ENCODE measurements at places on chromosomes 5 and 9.

GRCh38 chr9:18703901-18704379 is 230.0 kb downstream of the ADAMTSL1 start:
- DNase-seq, result no peak

DNA sequence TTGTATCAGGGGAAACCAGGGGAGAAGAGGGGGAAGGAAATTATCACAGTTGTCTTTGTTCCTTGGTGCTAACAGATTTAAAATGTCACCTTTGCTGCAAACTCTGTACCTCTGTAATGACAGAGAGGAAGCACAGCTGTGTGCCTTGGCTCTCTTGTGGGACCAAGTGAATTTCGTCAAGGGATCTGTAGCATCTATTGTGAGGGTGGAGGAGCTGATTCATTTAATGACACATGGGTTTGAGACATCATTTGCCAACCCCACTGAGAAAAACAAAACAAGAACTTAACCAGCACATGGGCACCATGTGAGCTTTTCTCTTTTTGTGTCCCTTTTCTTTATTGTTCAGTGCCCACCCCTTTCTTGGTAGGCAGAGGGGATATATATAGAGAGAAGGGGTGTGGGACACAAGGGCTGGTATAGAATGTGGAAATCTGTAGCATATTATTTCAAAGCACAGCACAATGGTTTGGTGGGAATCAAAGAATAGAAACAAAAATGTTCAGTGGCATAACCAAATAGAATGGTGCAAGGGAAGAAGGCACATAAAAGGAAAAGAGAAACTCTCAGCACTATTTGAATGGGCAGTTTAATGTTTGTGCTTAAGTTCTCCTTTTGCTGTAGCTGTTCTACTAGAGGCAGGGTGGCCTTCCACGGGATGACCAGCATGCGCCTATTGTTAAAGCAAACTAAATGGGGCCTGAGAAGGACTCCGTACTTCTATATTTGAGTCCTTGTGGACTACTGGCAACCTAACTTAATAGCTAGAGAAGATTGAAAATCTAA is 63.3 kb downstream of the LIX1 start:
- DNase-seq, result no peak

DNA sequence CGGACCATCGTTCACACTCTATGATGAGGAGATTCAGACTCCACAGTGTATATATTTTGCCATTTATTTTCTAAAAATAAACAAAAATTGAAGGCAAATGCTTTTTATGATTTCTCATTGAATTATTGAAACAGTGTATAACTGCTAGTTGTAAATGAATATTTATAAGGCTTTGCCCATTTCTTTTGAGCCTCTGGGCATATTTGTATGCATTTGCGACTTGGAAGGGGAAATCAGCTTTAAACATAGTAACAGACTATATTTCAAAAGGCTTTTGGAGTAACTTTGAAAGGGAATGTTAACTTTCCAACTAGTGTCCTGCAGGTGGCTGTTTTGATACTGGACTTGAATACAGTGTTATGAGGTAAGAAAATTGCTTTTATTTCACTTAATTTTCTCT is 26.0 kb downstream of the MRPL22 start:
- DNase-seq, result no peak

DNA sequence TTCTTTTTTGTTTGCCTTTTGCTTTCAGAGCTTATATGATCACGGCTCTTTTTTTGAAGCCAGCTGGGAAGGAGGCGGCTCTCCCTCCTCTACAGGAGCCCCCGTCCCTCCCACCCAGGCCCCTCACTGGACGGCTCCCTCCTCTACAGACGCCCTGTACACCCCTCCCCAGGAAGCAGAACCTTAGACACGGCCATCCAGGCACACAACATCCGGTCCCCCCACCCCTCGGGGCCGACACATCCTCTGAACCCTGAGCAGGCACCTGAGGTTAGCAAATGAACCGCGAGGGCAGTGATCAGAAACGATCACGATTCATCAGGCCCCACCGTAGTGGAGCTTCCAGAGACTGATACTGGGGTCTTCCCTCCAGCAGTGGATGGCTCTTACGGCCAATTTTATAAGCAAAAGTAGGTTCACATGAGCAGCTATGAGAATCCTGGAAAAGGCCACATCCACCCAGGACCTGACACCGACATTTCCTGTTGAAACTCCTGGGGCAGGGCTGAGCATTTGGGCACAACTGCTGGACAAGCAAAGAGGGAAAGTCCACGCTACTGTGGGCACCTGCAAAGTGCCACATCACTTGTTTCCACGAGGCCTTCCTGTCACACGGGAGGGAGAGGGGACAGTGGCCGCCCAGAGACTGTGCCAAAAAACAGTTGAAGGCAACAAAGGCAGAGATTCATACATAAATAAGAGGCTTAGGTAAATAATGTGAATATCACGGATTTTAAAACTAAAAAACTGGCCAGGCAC is 78.9 kb downstream of the SEMA4D start:
- DNase-seq, result peak; percentile 55

GRCh38 chr9:134863941-134864820 is 16.4 kb upstream of the FCN2 start:
- DNase-seq, result no peak

DNA sequence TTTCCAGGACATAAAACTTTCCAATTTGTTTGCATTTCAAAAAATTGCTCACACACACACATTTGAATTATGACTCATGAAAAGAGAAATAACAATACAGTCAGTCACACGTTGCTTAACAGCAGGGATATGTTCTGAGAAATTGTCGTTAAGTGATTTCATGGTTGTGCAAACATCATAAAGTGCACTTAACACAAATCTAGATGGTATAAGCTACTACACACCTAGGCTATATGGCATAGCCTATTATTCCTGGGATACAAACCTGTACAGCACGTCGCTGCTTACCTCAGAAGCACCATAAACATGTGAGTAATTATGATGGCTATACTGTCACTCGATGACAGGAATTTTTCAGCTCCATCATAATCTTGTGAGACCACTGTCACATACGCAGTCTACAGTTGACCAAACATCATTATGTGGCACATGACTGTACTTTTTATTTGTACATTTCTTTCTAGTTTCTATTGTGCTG is 378.2 kb downstream of the ACTL7B start:
- no peak for DNase-seq

- no peak for DNase-seq
Observed at GRCh38 chr9:130843049-130843908, 8.2 kb downstream of the ABL1 start.

DNA sequence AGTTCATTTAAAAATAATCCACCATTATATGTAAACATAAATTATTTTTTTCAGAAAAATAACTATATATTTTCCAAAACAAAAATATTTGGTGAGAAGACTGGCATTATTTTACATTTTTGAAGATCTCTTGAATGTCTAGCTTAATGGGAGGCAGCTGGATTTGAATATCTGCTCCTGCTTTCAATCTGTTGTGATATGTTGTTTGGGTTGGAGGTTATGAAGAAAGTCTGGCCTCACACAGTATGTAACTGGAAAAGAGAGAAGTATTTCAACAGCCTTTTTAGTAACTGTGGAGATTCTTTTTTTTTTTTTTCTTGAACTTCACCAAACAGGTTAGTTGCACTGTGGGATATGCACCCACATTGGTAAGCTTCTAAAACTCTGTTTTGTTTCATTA is 84.7 kb upstream of the SLIT3 start:
- DNase-seq, result no peak

GRCh38 chr9:37920471-37921167 is 16.7 kb upstream of the SLC25A51 start:
- DNase-seq, result no peak

DNA sequence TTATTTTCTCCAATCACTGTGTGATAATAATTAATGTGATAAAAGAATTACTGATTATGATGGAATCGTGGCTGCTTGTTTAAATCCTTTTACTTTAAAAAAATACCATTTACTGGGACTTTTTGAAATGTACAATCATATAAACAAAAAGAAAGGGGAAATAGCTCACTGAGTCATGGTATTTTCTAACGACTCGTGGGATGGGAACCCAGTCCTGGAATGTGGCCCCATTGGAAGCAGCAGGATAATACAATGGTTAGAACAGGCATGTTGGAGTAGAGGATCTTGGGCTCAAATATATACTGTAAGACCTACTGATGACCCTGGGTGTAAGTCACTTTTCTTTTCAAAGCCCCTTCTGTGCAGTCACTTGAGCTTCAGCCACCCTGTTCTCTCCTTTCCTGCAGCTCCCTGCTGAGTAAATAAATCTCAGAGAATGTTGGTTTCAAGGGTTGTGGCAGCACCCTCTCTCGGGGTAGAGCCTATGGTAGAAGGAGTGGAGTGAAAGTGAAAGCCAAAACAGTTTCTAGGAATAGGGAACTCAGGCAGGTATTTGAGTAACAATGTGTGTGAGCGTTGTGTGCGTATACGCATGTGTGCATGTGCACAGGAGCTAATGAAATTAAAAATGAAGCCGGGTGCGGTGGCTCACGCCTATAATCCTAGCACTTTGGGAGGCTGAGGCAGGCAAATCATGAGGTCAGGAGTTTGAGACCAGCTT is 40.8 kb upstream of the LARP1 start:
- DNase-seq, result no peak

Measured in stimulated activated CD8-positive, alpha-beta memory T cell treated with anti-CD3 and anti-CD28 coated beads, Interleukin-4, amount 100 ng/mL, for 4 hours (primary cell).